ENCODE measurements at places on chromosomes 5 and 9.

DNA sequence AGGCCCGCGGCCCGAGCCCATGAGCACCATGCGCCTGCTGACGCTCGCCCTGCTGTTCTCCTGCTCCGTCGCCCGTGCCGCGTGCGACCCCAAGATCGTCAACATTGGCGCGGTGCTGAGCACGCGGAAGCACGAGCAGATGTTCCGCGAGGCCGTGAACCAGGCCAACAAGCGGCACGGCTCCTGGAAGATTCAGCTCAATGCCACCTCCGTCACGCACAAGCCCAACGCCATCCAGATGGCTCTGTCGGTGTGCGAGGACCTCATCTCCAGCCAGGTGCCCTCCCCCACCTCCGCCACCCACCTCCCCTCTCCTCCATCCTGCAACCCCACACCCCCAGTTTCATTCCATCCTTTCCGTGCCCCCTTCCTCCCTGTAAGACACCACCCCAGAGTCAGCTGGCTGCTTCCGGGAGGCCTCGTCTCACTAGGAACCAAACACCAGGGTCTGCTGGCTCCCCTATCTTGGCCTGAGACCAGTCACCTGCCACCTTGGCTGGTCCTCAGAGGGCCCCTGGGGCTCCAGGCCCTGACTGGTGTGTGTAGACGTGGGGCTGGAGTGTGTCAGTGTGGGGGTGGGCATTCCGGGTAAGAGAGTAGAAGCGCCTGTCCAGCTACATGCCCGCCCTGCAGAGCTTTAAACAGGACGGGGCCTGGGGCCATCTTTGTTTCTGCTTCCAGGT is 655 bp downstream of the GRIN1 start:
- DNase-seq, result no peak

DNA sequence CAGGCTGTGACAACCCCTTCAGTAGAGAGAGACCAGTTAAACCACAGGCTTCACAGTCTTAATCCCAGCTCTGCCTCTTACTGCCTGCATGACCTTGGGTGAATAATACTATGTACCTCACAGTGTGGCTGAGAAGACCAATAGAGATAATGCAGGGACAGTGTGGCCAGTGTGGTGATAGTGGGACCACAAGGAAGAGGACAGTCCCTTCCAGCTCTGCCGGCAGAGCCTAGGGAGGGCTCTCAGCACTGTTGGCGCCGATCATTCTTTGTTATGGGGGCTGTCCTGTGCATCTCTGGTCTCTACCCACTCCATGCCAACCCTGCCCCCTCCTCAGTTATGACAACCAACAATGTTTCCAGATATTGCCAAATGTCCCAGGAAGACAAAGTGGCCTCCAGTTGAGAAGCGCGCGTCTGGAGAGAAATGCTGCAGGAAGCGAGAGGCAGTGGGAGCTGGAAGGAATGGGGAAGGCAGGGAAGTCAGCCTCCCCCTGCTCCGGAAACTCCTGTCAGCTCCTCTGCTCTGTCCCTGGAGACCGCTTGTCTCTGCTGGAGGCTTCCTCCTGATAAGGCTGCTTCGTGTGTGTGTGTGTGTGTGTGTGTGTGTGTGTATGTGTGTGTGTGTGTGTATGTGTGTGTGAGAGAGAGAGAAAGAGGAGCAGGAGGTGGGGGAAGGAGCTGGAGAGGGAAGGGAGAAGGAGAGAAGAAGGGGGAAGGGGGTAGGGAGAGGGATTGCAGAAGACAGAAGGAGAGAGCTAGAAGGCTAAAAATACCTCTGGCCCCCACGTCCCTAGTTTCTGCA is 31.8 kb upstream of the FABP6 start:
- no peak for DNase-seq

DNA sequence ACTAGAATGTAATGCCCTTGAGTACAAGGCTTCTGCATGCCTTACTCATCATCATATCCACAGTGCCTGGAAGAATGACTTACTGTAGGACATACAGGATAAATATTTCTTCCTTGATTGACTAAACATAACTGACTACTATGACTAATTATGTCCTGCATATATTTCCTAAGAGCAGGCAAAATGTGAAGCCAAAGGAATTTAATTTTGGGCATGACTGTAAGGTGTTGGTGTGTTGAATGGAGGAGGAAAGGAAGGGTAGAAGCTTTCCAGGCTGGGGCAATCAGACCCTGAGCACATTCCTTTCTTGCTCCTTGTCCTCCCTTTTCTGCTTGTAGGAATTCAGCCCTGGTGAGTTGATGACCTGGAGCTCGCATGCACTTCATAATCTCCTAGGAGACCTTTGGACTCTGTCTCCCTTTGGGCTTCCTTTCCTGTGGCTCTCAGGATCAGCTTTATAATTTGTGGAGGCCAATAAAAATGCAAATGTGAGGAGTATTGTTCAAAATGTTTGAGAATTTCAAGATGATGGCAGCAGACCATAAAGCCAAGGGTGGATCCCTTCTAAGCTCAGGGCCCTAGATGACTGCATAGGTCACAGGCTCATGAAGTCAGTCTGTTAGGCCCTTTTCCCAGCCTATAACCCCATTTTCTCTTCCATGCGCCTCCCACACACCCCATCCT is 174.0 kb downstream of the HMHB1 start:
- no peak for DNase-seq

GRCh38 chr5:66658516-66658915 is 62.3 kb downstream of the MAST4 start:
- DNase-seq, result no peak

DNA sequence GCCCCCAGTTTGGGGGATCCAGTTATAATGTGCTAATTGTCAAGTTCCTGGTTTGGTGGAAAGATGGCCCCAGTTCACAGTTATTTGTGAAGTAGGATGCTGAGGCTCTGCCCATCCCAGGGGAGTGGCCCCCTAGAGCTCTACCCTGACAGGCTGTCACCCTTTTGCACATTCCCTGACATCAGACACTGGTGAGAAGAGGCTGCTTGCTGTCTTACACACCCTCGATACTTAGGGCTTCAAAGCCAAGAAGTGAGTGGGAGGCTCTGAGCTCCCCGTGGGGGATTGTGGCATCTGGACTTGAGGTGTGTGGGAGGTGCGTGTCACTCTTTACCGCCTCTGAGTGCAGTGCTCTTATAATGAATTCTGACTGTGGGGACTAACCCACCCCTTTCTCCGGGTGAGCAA is 168.5 kb downstream of the DOCK2 start:
- DNase-seq, result no peak

- no peak for DNase-seq
These were observed 91.9 kb upstream of the GABRP start for GRCh38 chr5:170691657-170692056.

DNA sequence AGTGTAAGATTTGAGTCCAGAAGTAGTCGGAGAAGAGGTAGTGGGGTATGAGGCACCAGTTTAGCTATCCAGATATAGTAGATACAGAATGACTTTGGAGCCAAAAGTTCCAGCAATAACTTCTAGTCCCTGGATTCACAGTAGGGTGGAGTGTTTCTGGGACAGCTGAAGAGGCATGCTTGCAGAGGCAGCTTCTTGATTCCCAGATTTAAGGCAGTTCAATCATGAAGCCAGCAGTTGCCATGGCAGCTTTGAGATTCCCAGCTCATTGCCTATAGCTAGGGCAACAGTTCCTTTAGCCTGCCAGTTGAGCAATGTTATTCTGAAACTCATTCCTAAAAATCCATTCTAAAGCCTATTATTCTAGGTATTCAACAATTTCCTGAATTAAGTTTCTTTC is 79.2 kb downstream of the LIX1 start:
- no peak for DNase-seq

DNA sequence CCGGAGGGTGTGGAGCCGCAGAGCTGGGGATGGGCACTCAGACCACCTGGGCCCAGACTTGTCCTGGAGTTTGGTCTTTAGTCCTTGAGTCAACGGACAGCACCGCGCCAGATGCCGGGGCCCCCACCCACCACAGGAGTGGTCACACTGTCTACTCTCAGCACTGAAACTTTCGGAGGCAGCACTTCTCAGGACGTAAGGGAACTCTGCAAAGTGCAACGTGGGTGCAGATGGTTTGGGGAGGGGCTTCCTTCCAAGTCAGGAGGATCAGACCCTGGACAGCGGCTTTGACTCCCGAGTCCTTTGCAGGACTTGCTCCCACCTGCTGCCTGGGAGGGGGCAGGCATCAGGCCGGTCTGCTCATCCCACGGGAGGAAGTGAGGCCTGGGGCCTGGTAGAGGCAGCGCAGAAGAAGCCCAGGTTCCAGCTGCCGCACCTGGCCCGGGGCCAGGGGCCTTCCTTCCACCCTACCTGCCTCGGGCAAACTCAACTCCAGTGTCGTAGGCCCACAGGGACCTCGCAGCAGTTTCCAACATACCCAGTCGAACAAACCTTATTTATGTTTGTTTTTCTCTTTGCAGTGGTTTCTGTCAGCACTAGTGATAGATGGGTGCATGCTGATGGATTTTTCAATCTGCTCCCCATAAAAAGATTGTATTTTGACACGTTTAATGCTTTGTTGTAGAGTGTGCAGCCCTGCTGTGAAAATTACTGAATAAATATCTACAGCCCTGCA is 149.8 kb upstream of the PPP1R26 start:
- no peak for DNase-seq

GRCh38 chr5:137737349-137738131 is 1.7 kb upstream of the KLHL3 start:
- no peak for DNase-seq

DNA sequence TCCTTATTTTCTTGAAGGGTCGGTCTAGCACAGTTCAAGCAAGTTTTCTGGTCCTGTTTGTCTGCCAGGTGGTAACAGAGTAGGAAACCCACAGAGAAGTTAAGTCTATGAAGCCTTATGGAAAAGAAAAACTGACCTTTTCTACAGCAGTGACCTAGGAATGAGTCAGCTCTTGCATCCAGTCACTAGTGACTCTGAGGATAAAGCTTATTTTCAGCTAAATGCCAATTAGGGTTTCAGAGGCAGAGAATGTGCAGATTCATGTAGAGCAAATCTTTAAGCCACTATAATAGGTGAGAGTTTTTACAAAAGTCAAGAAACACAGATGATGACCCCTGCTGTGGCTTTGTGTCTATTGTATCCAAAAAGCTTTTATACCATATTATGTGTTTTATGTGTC is 100.7 kb downstream of the CWC27 start:
- DNase-seq, result no peak

DNA sequence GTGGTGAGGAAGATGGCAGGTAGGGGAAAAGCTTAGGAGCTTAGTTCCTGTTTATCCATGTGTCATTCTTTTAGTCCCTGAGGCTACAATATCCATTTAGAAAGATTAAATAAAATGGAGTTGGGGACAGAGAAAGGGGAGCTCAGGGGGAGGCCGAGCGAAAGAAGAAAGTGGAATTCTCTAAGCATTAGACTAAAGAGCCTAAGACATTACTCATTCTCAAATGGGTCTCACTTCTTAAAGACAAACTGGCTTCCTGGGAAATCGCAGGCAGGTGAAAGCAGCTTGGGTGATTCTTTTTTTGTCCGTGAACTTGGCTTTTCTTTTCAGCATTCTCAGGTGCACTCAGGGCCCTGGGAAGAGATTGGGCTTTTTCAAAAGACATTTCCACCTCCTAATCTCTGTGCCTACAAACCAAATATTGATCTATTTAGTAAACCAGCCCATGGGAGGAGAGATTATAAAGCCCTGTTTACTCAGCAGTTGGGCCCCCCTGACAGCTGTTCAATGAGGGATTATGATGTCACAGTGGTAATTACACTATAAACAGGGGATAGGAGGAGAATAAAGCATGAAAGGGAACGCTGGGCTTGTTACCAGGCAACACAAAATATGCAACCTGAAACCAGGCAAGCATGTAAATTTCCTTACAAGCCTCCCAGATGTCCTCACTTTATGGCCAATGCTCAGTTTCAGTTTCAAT is 584.0 kb downstream of the ACTL7B start:
- DNase-seq, result no peak

- no peak for DNase-seq
These were observed 487.0 kb upstream of the TNC start for GRCh38 chr9:115604831-115605483.

DNA sequence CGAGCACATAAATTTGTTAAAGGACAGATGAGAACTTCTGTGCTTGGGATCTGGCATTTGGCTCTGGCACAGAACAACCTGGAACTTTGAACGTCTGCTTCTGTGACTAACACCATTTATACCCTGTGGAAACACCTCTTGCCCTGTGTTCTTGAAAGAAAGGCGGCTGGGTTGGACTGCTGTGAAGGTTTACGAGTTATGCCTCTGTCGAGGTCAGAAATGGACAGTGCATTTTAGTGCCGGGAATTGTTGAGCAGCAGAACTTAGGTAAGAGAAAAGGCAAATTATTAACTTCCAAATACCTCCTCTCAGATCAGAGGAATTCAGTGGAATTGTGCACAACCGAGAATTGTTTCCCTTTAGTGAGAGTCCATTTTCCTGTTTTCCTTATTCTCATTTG is 14.1 kb upstream of the INIP start:
- no peak for DNase-seq

- no peak for DNase-seq
These were observed 16.6 kb upstream of the ZDHHC11 start for GRCh38 chr5:867300-867870.

DNA sequence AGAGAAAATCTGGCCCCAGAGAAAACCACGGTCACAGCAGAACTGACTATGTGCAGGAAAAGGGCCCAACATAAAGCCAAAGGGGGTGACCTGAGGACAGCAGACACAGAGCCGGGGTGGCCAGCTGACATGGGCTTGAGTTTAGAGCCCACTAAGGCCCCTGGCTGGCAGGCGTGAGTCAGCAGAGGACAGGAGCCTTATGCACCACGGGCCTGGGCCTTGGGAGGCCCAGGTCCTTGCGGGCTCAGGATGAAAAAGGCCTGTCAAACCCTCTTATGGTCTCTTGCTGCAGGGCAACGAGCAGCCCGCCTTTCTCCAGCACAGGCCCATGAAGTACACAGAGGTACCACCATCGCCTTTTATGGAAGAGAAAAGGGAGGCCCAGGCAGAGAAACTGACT is 19.7 kb downstream of the STK10 start:
- no peak for DNase-seq

DNA sequence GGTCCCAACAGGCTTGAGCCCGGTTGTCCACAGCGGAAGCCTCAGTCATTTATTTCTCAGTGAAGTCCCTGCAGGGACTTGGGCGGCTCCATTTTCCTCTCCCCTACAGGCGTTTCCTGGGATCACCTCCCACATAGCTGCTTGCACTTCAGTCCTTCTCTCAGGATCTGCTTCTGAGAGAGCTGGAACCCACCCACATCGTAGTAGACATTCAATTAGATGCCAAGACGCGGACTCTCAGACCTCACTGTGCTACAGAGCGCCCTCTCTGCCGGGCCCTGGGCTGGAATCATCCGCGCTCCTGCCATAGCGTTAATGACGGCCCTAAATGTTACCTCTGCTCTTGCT is 54.0 kb upstream of the ROR2 start:
- DNase-seq, result no peak

GRCh38 chr9:96852676-96853075 is 1.6 kb downstream of the ZNF782 start:
- DNase-seq, result no peak

DNA sequence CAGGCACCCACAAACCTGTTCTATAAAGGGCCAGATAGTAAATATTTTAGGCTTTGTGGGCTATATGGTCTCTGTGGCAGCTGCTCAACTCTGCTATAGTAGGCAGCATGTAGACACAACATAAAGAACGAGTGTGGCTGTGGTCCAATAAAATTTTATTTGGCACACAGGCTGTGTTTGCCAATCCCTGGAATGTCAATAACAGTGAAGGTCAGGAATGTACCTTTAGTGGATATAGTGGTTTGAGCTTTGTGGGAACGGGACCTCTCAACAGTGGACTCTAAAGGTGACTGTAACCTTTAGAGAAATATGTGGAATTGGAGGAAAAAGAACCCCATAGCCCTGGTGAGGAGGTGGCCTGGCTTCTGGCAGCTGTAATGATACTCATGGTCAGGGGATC is 145.2 kb downstream of the MAST4 start:
- DNase-seq, result no peak

Measured in hippocampal formation (tissue), 2 donors.